ENCODE measurements at places on chromosomes 3 and 15. TPM values are rescaled to one million over a fixed set of nuclear protein-coding genes. Genes with fewer than 3 reads are reported as not detected.

Gene DNAH12
- 2.0 TPM for polyA plus RNA-seq

Gene FBXW12
- polyA plus RNA-seq: 0.62 TPM

Gene RETNLB
- polyA plus RNA-seq: not detected

Gene KIAA1143
- 49.7 TPM for polyA plus RNA-seq

Gene PRTG
- polyA plus RNA-seq: 16.0 TPM

Gene CYP1A2
- 0.20 TPM for polyA plus RNA-seq

Gene CCR1
- 2.6 TPM for polyA plus RNA-seq

Gene PATL2
- 1.8 TPM for polyA plus RNA-seq

Gene MESP2
- 0.37 TPM for polyA plus RNA-seq

Gene PIGZ
- polyA plus RNA-seq: 2.2 TPM

Gene SI
- polyA plus RNA-seq: not detected

Gene CFAP92
- 1.7 TPM for polyA plus RNA-seq

Gene GOLGA6L7
- polyA plus RNA-seq: 0.30 TPM

Gene EHHADH
- polyA plus RNA-seq: 6.6 TPM

Gene SYNPR
- 0.13 TPM for polyA plus RNA-seq

DNA sequence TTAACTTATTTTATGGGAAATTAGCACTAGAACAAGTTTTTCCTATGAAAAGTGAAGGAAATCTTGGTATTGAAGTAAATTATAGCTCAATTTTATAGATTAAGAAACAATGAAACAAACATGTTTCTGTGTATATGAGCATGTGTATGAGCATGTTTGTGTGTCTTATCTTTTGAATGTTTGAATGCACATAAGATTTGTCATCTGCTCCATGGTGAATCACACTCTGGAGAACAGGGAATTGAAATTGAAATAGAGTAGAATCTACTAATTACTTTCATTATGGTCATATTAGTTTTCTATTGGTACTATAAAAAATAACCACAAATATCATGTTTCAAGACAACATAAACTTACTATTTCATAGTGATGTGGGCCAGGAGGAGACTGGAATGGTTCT is 646.6 kb downstream of the OTOL1 start:
- DNase-seq: no peak

DNA sequence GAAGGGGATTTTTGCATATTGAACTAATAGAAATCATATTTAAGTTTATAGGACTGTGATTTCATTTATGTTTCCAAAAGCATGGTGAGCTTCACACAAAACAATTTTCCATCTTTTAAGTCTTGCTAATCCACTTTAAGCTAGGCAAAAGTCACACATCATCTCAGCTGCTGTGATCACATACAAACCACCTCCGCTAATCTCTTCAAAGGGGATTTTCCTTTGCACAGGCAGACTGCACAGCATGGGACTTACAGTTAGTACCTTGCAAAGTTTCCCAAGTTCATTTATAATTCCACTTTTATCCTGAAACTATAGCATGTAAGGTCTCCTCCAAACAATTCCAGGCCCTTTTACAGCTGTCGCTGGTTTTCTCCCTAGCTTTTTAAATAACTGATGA is 225.1 kb upstream of the CNTN3 start:
- no peak for DNase-seq

DNA sequence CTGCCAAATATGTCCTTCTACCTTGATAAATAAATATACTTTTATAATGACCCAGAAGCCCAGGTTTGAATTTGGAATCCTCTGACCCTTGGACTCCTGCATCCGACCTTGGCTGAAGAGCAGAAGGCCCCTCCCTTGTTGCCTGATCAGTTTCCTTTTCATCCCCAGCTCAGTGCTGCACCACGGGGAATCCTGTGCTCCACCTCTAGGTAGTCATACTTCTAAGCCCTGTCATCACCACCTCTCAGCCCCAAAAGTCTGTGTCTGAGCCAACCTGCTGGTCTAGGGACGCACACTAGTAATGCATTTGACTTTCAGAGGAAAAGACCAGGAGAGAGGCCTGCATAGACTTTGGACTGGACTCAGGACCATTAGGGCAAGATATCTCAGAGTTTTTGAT is 310.6 kb downstream of the NLGN1 start:
- DNase-seq: no peak

DNA sequence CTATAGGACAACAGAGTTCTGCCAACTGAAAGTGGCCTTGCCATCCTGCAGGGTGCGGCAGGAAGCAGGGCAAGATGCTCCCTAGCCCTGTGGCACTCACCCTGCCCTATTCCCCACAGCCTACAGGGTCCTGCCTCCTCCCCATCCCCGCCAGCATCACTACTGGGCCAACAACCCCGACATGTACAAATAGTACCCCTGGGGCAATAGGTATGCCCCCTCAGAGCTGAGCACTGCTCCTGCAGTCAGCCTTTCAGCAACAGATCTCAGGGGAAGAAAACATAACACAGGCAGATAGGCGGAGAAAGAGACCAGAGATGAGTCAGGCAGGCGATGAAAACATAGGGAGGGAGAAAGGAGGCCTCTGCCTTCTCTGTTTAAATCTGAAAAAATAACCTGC is 74.7 kb downstream of the XXYLT1 start:
- DNase-seq: no peak

GRCh38 chr3:138078901-138079344 is 36.5 kb downstream of the DZIP1L start:
- DNase-seq: no peak

GRCh38 chr3:1883534-1883933 is 215.1 kb upstream of the CNTN4 start:
- DNase-seq: no peak

GRCh38 chr3:169146179-169146665 is 517.3 kb downstream of the MECOM start:
- no peak for DNase-seq

DNA sequence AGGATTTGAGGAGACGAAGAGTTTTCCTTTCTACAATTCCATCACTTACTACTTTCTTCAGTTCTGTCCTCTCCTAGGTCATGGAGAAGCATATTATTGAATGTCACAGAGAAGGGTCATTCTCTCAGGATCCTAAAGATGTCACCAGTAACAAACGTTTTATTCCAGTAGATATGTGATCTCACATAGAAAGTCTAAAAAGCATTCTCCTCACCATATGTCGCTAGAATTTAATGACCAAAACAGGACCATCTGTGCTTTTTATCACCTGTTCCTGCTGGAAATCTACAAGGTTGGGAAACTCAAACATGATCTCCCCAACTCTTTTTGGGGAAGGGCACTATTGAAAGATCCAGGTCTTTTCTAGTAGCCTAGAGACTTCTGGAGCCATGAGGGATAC is 24.0 kb upstream of the FRMD5 start:
- DNase-seq: no peak

DNA sequence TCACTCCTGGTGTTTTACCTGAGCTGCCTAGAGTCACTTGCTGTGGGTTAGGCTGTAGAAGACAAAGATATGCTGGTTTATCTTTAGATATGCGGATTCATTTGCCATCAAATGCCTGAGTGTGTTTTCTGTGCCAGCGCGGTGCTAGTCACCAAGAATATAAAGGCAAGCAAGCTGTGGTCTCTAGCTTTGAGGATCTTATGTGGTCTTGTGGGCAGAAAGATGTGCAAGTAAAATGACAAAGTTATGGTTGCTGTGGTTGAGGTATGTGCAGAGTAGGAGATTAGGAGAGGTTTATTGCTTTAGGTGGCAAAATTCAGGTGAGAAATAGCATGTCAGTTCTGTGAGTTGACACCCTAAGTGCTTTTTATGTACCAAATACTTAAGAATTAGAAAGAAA is 94.2 kb downstream of the CGNL1 start:
- no peak for DNase-seq

- no peak for DNase-seq
Observed at GRCh38 chr15:63133786-63134185, 12.1 kb downstream of the LACTB start.

GRCh38 chr3:118488732-118489131 is 545.9 kb downstream of the IGSF11 start:
- no peak for DNase-seq

DNA sequence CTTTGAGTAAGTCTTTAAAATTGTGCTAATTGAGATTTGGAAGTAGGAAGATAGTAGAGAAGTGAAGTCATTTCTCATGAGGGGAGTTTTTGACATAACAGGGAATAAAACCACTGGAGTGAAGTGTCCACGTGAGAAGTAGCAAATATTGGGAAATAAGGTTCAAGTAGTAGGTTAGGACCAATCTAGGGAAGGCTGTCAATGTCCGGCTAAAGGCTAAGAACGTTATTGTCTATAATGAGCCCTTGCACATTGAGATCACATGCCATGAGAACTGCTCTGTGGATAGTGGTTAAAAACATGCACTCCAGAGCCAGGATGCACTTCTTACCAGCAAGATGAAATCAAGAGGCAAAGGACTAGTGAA is 459.9 kb upstream of the TPRG1 start:
- no peak for DNase-seq

- no peak for DNase-seq
Observed at GRCh38 chr3:31448882-31449243, 83.9 kb upstream of the STT3B start.

DNA sequence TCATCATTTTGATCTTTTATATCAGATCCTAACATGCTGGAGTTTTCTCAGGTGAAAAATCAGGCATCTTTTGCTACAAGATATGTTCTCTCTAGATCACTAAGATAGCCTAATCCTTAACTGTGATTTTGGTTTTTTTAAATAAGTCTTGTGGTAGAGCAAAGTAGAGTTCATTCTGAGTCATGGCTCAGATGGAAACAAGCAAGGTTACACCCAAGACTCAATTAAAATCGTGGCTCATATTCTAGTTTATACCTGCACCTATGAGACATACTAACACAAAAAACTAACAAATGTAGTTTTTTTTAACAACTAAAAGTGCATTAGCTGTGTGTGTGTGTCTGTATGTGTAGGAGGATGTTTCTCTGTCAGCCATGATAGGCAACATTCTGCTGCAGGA is 428.2 kb downstream of the NLGN1 start:
- no peak for DNase-seq

- DNase-seq: no peak
Observed at GRCh38 chr3:119403201-119403600, 60.2 kb downstream of the TMEM39A start.

DNA sequence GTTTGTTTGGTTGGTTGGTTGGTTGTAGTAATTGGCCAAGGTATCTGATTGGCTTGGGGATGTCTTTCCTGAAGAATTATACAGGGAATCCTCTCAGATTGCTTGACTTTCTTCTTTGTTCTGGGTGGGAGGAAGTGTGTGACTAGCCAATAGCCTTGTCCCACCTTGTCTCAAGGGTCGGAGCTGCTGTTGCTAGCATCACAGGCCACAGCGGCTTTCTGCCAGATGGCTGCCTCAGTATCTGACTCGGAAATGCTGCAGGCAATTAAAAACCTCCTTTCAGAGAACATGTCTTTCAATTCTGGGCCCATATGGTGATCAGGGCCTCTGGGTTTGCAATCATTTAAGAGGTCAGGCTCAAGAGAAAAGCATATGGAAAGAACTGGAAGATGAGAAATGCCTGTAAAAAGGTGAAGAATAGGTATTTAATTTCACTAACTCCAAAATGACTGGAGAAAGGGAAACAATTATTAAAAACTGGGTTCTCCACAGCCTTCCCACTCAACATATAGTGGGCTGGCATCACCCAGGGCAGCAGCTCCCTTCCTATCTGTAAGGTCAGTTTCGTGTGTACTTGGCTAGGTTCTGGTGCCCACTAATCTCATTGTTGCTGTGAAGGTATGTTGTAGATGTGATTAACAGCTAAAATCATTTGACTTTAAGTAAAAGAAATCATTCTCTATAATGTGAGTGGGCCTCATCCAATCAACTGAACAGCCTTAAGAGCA is 32.4 kb downstream of the TGFBR2 start:
- no peak for DNase-seq

GRCh38 chr3:25725810-25726209 is 57.4 kb downstream of the NGLY1 start:
- no peak for DNase-seq

DNA sequence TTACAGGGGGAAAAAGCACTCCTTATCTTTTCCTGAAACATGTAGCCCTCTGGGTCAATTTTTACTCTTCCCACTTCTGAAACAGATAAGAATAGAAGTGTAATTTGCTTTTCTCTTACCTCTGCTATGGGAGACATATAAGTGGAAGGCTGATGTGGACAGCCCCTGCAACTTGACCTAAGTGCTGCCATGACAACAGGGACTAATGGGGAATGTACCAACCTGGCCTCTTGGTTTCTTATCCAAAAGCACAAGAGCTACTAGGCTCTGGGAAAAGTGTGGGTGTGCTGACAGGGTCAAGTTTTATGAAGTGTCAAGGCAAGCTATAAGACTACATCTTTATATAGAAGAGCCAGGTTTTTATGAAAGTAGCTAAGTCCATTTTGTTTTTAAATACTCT is 1246.5 kb downstream of the OTOL1 start:
- DNase-seq: no peak

DNA sequence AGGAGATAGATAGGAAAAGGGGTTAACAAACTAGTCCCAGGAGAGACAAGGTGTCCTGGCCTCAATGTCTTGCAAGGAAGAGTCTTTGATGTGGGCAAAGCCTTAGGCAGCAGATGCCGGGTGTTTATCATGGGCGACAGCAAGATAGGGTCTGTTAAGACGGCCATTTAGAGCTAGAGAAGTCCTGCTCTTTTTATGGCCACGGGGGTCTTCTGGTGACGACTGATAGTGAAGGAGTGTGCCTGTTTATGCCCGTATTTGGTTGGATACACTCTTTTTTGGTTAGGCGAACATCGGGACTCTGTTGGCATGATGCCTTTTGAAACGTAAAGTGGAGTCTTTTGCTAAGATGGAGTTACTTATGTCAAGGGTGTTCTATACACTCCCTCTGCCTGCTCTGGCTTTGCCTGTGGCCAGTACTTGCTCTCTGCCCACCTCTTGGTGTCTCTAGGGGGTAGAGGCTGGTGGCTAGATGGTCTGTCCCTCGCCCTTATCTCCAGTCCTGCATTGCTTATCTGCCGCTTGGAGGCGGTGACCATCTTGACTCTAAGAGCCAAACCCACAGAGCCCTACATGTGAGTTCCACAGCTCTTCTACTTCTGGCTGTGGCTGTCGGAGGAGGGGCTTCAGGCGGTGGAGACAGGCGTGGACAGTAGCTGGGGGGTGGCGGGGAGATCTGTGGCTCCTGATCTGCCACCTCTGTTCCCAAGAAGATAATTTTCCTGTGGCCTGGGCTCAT is 55.8 kb upstream of the ZBTB38 start:
- DNase-seq: no peak

DNA sequence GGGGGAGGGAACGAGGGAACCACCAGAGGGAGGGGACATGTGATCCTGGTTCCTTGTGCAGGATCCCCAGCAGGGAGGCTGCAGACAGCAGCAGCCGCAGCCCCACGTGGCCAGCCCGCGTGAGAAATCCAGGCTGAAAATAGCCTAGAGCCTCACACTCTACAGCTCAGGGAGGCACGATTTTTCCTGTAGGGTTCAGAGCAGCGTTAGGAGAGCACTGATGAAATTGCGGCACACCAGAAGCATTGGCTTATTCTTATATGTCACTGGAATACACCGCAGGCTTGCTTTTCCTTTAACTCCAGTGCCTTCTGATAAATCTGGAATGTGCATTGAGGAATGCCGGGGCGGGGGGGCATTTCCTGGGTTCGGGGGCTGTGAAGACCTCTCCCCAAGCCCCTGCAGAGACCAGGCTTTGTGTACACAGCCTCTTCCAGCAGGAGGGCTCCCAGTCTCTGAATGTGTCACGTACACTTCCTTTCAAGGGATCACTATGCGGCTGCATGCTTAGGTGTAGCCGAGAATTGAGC is 193.0 kb downstream of the ATP10A start:
- peak; percentile 46 for DNase-seq

GRCh38 chr3:101781166-101781565 is 2.2 kb downstream of the NXPE3 start:
- DNase-seq: no peak

Data from left renal pelvis (tissue), 4 donors.